A673 (cell line): ENCODE measurements at places on chromosomes 7 and 10.

- H3K27ac ChIP-seq = no peak overlapping the region
- H3K4me3 ChIP-seq = no peak overlapping the region
- DNase-seq = no peak
- no peaks in the 10 kb centered on the region for H3K4me1 ChIP-seq
Observed at GRCh38 chr7:3760651-3761050, 459.6 kb downstream of the SDK1 start.

DNA sequence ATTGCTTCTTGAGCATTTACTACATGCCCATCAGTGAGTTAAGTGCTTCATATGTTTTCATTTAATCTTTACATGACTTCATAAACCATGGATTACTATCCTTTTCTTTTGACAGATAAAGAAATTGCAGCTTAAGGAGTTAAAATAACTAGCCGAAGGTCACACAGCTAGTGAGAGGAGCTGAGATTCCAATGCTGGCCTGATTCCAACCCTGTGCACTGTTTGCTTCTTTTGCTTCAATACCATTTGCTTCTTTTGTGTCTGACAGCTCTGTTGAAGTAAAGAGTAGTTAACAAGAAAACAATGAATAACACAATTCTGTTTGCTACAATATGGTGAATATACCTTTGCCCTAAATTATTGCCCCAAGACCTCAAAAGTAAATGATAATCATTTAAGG, 132.4 kb downstream of the GRM3 start:
- H3K36me3 ChIP-seq = no peaks in the 10 kb centered on the region
- no peak overlapping the region for H3K4me3 ChIP-seq
- no peak for DNase-seq
- no peak overlapping the region for H3K27ac ChIP-seq
- no peaks in the 10 kb centered on the region for H3K27me3 ChIP-seq
- H3K4me1 ChIP-seq = no peaks in the 10 kb centered on the region

- no peak overlapping the region for H3K27ac ChIP-seq
- no peaks in the 10 kb centered on the region for H3K4me1 ChIP-seq
- DNase-seq = no peak
- no peaks in the 10 kb centered on the region for H3K36me3 ChIP-seq
- peaks cover 9% of the 10 kb centered on the region for H3K27me3 ChIP-seq
Observed at GRCh38 chr7:48085433-48085791, 3.7 kb upstream of the UPP1 start.

- H3K4me1 ChIP-seq = no peaks in the 10 kb centered on the region
- H3K27ac ChIP-seq = no peak overlapping the region
- H3K27me3 ChIP-seq = peaks cover 25% of the 10 kb centered on the region
- no peaks in the 10 kb centered on the region for H3K36me3 ChIP-seq
- no peak for DNase-seq
- no peak overlapping the region for H3K4me3 ChIP-seq
Observed at GRCh38 chr10:116001262-116001857, 271.6 kb downstream of the GFRA1 start.

GRCh38 chr7:151291206-151291605, 42.7 kb upstream of the SMARCD3 start:
- no peak overlapping the region for H3K4me3 ChIP-seq
- no peak overlapping the region for H3K27ac ChIP-seq
- H3K36me3 ChIP-seq = no peaks in the 10 kb centered on the region
- H3K4me1 ChIP-seq = no peaks in the 10 kb centered on the region
- no peak for DNase-seq
- H3K27me3 ChIP-seq = peaks cover 16% of the 10 kb centered on the region

DNA sequence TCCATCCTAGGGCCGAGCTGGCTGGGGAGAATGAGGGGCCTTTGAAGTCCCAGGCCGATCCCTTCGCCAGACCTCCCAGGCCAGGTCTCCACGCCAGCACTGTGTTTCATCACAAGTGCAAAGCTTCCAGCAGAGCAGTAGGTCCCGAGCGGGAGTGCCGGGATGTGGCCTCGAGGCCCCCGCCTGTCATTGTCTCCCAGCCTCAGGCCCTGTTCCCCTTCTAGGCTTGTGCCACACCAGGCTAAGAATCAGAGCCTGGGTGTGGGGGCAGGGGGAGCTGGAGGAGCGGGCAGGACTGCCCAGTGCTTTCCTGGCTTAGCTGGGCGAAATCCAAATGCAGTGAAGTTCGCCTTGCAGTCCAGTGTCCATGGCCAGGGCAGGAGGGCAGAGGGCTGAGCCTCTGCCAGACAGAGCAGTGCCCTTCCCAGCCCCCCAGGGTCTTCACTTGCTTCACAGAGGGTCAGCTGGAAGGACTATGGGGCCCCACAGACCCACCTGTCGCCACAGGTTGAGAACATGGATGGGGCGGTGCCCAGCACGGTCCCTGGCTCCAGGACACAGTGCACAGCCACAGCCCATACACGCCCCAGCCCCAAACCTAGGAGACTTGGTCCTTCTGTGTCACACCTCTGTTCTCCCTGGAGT, 20.2 kb upstream of the PFKFB3 start:
- H3K27me3 ChIP-seq = no peaks in the 10 kb centered on the region
- no peaks in the 10 kb centered on the region for H3K4me1 ChIP-seq
- no peak for DNase-seq
- H3K27ac ChIP-seq = no peak overlapping the region

GRCh38 chr7:96836456-96836855, 126.8 kb upstream of the SEM1 start:
- no peaks in the 10 kb centered on the region for H3K4me1 ChIP-seq
- no peaks in the 10 kb centered on the region for H3K27me3 ChIP-seq
- no peak overlapping the region for H3K27ac ChIP-seq
- no peak overlapping the region for H3K4me3 ChIP-seq

DNA sequence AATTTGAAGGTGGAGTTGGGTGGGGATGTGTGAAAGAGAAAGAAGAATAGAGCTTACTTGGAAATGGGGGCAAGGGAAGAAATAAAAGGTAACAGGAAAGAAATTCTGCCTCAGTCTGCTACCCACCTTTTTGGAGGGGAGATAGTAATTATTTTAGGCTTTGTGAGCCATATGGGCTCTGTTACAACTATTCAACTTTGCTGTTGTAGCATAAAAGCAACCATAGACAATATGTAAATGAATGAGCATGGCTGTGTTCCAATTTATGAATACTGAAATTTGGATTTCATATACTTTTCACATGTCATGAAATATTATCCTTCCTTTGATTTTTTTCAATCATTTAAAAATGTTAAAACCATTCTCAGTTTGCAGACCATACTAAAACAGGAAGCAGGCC, 176.9 kb downstream of the HPSE2 start:
- DNase-seq = no peak
- no peaks in the 10 kb centered on the region for H3K36me3 ChIP-seq
- no peak overlapping the region for H3K27ac ChIP-seq
- H3K4me3 ChIP-seq = no peak overlapping the region
- no peaks in the 10 kb centered on the region for H3K27me3 ChIP-seq

- no peak for DNase-seq
- H3K36me3 ChIP-seq = no peaks in the 10 kb centered on the region
- peaks cover 30% of the 10 kb centered on the region for H3K27me3 ChIP-seq
- peaks cover 5% of the 10 kb centered on the region for H3K4me1 ChIP-seq
Observed at GRCh38 chr7:155477476-155477875, 19.5 kb downstream of the EN2 start.

GRCh38 chr10:49072166-49072885, 43.0 kb downstream of the VSTM4 start:
- no peak overlapping the region for H3K4me3 ChIP-seq
- no peaks in the 10 kb centered on the region for H3K4me1 ChIP-seq
- DNase-seq = no peak
